Activated T-helper 2 cell treated with anti-CD3 and anti-CD28 coated beads, Interferon-gamma antibody, Interleukin-2, Interleukin-4, amounts not matched to agents 10 μg/mL and 5 μg/mL and 100 μg/mL, durations not matched to agents 14 hours and 24 hours and 36 hours (primary cell): ENCODE measurements at places on chromosomes 2 and 18. TPM values are rescaled to one million over a fixed set of nuclear protein-coding genes. Genes with fewer than 3 reads are reported as not detected.

DNA sequence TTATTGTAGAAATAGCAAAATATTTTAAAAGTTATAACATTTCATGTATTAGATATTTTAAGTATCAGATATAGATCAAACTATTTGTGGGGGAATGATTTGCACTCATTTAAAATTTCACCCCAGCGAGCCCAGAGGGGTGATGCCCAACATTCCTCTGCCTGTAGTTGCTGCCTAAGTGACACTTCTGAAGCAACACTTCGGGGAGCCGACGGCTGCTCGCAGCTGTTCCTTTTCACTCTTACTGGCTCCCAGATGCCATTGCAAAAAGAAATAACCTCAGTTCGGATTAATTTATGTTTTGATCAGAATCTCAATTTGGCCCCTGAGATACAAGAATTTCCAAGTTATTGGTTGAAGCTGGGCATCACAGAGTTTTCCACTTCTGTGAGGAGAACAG, 603.8 kb downstream of the PLCL1 start:
- H3K4me1 ChIP-seq: no peaks in the 10 kb centered on the region
- DNase-seq: no peak
- H3K27ac ChIP-seq: no peak overlapping the region

Gene REG1B
- not detected in 2 replicates for total RNA-seq

Gene MAP3K19
- total RNA-seq: not detected in 2 replicates

Gene HEATR5B
- 15.3 and 16.8 TPM in 2 replicates for total RNA-seq
